ENCODE measurements at places on chromosomes 7 and 10.

DNA sequence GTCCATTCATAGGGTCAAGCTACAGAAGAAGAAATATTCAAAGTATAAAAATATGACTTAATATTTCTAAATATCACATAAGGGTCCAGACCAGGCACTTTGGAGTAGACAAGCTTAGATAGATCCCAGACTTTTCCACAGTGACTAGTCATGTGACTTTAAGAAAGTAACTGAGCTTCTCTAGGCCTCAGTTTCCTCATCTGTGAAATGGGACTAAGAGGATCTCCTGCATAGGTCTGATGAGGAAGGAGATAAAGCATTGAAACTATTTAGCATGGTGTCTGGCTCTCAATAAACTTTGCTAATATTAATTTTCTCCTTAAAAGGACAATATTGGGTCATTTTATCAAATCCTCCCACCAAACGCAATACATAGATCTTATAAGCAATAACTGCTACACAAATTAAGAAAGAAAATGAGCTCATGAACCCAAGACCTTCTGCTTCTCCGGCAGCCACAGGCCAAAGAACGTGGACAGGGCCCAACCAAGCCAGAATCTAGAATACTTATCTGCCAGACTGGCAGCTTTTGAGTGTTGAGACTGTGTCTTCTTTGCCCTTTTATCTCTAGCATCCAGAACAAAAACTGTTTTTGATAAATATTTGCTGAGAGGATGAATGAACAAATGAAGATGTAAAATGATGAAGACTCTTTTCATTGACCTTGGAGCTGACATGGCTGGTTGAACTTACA lies 1.6 kb upstream of the TARP start:
- DNase-seq, result no peak

GRCh38 chr7:11188529-11189310 lies 215.0 kb downstream of the PHF14 start:
- no peak for DNase-seq

- peak; percentile 36 for DNase-seq
These were observed 50.6 kb downstream of the PWWP2B start for GRCh38 chr10:132447446-132448247.

DNA sequence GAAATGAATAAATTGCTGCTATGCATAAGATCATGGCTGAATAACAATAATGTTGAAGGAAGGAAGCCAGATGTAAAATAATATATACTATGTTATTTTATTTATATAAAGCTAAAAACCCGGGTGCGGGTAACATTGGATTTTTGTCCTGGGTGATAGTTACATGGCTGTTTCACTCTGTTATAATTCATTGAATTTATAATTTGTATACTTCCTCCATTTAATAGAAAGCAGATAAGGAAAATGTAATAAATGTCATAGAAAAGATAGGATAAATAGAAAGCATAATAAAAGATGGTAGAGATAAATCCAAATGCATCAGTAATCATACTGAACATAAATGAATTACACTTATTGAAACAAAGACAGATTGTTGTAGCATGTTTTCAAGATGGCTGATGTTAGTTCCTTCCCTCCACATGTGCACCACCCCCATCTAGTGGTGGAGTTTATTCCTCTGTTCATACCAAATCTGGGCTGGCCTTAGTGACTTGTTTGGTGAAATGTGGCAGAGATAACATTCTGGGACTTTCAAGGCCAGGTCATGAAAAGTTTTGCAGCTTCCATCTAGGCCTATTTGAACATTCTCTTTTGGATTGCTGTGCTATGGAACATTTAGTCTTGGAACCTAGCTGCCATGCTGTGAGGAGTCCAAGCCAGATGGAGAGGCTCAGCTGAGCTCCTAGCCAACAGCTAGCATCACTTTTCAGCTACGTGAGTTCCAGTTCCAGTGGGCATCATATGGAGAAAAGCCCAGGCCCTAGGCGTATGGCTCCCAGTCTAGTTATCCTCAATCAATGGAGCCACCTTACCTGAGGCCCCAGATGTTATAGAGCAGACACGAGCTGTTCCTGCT lies 46.9 kb downstream of the AHCYL2 start:
- peak; percentile 33 for DNase-seq

DNA sequence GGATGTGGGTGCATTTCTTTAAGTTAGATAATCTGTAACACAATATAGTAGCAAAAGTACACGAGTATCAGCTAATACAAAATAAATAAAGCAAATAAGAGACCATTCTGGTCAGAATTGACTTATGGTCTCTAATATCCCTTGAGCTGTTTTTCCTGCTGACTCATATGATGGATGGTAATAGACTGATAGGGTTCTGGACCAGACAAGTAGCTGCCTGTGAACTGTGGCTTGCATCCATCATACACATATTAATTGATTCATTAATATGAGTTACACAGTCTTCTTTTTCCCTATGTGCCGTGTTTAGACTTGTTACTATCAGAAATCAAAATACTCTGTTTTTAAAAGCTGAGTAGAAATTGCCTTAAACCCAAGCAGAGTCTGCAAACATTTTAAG lies 762.8 kb downstream of the GATA3 start:
- DNase-seq, result no peak

- no peak for DNase-seq
These were observed 35.9 kb upstream of the TSPAN33 start for GRCh38 chr7:129108581-129108980.

DNA sequence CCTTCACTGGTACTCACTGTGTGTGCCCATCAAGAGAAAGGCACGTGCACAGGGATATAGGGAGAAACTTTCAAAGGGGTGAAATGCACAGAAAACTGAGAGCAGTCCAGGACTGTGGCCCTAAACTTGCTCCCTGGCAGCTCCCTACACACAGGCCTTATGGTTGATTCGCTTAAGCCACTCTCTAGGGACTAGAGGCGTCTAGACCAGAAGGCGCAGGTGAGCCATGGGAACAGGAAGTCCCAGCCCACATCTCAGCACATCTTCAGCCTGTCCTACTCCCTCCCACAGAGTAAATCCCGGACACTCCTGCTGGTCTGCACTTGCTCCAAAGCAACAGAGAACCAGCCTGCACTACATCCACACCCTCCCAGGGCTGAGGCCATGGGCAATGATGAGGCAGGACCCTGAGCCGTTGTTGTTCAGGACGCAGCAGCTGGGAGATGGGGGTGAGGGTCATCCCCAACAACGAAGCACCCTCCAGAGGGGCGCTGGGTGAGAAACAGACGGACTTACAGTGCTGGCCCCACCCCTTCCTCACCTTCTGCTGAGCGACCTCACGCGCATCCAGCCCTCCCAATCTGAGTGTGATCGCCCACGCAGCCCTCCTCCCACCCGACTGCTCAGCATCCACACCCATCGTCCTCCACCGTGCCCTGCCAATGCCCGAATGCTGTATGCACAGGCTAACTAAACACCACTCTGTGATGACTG lies 109.3 kb downstream of the TNS3 start:
- DNase-seq, result no peak

DNA sequence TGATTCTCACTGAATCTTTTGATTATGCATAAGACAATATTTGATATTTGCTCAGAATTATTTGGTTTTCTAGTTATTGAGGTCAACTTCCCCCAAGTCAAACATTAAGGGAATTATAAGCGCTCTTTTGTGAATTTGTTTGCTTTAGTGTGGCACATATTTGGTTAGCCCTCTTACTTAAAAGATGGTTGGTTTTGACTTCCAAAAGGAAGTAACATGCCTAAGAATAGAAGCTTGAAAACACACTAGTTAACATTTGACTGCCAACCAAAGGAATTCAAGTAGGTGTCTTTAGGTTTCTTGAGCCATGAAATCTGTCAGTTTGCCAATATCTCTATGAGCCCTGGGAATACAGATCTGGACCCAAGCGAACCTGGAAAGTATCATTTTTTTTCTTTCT lies 24.9 kb downstream of the STEAP4 start:
- no peak for DNase-seq

DNA sequence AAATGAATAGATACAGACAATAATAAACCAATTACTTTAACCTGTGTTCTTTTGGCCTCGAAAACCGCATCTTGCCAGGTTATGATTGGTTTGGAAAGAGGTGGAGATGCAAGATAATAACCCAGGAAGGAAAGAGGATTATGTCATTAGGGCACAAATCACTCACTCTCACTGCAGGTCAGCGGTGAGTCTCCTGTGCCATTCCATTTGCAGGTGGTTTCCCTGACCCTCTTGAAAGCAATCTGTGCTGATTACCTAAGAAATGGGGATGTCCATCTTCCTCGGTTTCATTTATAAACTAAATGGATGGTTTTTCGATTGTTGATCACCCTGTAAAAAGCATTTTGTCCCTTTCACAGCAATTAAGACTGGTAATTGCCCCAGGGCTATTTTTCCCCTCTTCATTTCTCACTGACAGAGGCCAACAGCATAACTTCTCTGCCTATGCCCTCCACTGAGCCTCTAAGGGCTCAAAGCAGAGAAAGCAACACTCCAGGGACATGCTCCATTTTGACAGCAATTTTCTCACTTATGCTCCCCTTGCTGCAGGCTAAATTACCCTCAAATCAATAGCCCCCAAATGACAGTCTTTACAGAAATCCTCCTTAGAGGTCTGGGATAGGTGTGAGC lies 257.5 kb downstream of the IPMK start:
- no peak for DNase-seq
